Cardiac fibroblast (primary cell): ENCODE measurements at places on chromosomes 11 and 22.

DNA sequence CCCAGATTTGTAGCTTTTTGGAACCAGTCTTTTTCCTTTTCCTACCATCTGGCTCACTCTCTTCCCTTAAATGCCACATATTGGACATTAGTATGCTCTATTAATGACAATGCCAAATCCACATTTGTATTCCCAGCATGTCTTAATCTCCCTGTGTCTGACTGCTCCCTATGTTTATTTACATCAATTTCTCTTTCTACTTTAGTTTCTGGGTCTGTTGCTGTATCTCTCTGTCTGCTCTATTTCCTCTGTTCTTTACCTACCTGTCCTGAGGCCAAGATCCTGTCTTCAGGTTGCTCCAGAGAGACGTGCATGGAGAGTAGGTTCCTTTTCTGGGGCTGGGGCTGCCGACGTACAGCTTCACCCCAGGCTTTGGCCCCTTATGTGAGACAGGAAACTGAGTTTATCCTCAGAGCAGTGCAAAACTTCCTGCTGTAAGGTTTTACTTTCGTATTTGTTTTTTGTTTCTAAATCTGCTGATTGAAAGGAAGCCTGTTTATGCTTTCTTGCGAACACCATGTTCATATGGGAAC, 25.6 kb downstream of the OR2AG2 start:
- peak; percentile 6 for DNase-seq

- no peak for DNase-seq
These were observed 6.2 kb downstream of the ROBO4 start for GRCh38 chr11:124891373-124891861.

DNA sequence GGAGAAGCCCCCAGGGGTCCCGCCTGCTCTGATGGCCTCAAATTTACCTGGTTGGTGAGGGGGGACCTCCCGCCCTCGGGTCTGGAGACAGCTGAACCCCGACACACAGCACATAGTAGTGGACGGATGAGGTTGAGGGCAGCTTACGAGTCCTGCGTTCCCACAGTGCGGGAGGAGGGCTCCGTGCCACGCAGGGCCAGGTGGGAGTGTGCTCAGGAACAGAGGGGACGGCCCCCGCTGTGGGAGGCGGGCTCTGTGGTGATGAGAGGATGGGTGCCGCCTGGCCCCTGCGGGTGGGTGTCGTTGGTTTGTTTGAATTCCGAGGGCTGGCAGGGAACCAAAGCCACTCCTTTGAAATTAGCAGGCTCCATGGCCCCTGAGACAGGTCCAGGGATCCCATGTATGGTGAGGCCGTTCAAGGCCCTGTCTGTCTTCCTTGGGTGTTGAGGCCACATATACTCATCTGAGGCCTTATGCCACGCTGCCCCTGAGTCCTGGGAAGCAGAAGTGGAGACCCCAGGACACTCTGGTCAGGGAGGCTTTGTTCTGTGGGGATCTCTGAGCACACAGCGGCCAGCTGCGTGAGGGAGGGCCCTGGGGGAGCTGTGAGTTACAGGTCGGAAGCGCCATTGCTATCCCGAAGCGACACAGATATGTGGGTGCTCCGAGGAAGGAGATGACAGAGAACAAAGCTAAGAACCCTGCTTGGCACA, 21.9 kb downstream of the NADSYN1 start:
- DNase-seq = no peak

- no peak for DNase-seq
These were observed 28.9 kb upstream of the DRD2 start for GRCh38 chr11:113504071-113504470.

- DNase-seq = peak; percentile 9
These were observed 3.4 kb downstream of the PLAAT3 start for GRCh38 chr11:63610604-63611394.

DNA sequence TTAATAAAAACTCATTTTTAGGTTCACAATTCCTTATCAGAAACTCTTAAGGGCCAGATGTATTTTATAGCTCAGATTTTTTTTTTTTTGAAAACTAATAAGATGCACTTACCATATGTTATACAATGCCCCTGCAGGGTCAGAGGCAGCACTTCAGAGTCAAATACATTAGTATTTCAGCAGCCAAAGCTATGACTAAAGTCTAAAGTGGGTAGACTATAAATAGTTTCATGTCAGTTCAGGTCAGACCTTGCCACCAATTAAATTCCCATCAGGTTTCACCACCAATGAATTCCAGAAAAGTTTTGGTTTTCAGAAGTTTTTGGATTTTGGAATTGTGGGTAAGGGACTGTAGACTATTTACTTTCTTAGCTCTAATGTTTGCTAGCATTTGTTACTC, 75.9 kb downstream of the FAM83F start:
- no peak for DNase-seq

DNA sequence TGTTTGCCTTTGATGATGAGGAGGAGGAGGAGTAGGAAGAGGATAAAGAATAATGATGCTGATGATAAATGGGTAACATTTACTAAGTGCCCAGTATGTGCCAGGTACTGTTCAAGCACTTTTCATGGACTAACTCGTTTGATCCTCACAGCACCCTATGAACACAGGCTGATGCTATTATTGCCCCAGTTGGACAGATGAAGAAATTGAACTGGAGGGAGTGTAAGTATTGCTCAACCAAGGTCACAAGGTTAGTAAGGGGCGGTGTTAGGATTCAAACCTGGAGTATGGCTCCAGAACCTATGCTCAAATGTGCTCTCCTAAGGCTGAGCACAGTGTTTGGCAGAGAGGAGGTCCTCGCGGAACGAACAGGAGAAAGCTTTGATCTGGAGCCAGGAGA, 78.6 kb downstream of the SYN3 start:
- DNase-seq = no peak

- no peak for DNase-seq
These were observed 12.1 kb downstream of the YPEL4 start for GRCh38 chr11:57637626-57638004.

DNA sequence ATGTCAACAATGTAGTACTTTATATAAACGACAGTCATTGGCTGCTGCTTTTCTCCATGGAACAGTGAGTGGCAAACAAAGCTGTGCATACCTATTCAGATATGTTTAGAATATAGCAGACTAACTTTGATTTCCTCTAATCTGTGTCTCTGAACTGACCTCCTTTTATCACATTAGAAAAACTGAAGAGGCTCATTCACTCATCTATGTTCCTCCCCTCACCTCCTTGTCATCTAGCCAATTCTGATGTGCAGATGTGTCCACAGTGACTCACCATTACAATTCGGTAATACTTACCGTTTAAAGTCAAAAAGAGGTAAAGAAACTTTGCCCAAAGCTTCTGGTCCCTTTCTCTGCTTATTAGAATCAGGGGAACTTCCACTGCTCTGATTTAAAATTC, 51.5 kb upstream of the RPS13 start:
- peak; percentile 62 for DNase-seq

DNA sequence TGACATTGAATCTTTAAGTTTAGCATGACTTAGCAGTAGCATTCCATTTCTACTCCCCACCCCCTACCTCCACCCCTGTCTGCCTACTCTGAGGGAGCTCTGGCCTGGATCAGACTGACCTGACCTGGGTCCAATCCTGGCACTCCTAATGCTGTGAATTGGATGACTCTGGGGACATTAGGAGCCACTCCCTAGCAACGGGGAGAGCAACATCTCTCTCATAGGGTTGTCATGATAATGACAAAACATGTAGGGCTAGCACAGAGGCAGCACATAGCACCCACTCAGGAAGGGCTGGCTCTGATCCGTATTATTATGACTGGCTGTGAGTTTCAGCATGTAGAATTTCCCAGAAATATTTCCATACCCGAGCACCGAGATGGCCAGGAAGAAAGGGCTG, 40.5 kb downstream of the CABIN1 start:
- DNase-seq = peak; percentile 25

- no peak for DNase-seq
These were observed 131.1 kb downstream of the MPPED1 start for GRCh38 chr22:43542681-43543521.
